ENCODE measurements at places on chromosomes 16 and 17. TPM values are rescaled to one million over a fixed set of nuclear protein-coding genes. Genes with fewer than 3 reads are reported as not detected.

The ATP2C2 gene
- total RNA-seq, result 159 TPM

The P2RX5 gene
- total RNA-seq, result 2.6 TPM

The PRAC1 gene
- total RNA-seq, result 137 TPM

The GABARAP gene
- 499 TPM for total RNA-seq

The PLSCR3 gene
- 5.5 TPM for total RNA-seq

The NPIPA3 gene
- 3.4 TPM for total RNA-seq

The CNGB1 gene
- 0.55 TPM for total RNA-seq

- DNase-seq, result no peak
Observed at GRCh38 chr17:45794840-45795239, 10.7 kb downstream of the CRHR1 start.

- DNase-seq, result no peak
Observed at GRCh38 chr17:50902372-50903353, 36.5 kb upstream of the TOB1 start.

DNA sequence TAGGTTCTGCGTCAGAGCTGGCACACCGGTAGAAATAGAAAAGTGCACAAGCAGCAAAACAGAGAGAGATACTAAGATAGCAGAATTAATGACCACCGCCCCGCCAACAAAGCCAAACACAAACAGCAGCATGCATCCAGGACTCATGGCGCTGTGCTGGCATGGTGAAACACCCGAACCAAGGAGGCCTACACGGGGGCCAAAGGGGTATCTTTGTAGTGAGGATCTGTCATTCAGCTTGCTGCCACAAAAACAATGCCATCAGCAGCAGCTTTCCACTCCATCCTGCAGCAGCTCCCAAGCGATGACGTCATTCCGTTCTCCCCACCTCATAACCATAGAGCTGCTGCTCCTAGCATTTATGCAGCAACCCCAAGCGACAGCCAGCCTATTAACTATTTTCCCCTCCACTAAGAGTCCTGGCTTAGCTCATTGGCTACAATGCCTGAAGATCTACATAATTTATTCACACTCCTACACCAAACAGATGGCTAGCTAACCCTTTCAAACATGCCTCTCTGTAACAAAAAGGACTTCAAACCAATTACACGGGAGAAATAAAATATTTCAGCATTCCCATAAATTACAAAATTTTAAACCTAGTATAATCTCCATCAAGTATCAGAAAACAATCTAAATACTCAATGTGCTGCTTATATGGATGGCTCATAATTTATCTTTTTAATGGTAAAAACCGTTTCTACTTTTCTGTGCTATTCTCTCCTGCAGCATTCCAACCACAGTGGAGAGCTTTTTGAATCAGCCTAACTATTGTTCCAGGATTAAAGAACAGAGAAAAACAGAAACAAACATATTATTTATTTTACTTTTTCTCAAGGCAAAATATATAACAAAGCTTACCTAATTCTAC, 73.9 kb downstream of the SPAG9 start:
- DNase-seq, result no peak

DNA sequence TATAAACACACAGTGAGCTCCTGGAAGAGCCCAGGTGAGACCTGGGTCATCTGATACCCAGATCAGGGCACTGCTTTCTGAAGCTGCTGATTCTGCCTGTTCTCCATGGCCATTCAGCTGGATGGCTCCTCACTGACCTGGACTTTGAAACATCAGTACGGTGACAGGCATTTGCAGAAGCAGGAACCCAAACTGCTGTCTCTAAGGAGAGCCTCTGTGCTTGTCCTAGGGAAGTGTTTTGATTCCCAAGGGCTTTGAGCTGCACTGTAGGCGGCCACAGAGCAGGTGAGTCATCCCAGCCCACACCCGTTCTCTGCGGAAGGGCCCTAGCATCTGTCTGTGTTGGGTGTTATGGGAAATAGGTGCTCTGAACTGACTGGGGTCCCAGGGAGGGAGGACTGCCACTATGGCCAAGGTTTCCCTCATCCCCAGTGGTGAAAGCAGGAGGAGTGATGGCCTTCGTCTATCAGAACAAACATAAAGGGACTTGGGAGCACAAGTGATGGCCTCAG, 60.7 kb upstream of the ADCY9 start:
- DNase-seq, result no peak

DNA sequence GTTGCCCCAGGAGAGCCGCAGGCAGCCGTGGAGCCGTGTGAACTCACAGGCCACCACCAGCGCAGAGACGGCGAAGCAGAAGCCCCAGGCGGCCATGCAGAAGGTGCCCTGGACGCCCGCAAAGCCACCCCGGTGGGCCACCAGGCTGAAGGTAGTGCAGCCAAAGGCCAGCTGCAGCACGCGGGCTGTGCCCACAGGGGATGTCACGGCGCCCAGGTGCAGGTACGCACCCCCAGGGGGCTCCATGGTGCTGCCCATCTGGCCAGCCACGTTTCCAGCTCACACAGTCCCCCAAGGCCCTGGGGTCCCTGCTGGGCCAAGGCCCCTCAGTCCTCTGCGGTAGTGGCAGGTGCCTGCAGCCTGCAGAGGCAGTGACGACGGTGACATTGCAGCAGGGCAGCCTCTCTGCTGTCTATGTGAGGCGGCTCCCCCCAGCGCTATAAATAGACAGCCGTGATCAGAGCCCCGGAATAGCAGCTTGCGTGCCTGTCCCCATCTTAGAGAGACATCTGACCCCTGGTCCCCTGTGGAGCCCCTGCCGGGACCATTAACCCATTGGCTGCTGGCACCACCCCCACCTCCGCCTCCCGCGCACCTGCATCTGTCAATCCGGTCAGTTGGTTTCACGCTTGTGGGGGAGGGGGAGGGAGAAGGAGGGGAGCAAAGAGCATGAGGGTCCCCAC, 4.5 kb upstream of the PYCR1 start:
- DNase-seq, result no peak

GRCh38 chr17:33260638-33261037, 32.5 kb downstream of the ASIC2 start:
- peak; percentile 59 for DNase-seq

GRCh38 chr17:40363111-40363827, 1.3 kb downstream of the GJD3 start:
- peak; percentile 59 for DNase-seq

GRCh38 chr17:67970783-67971182, 25.5 kb downstream of the C17orf58 start:
- no peak for DNase-seq

DNA sequence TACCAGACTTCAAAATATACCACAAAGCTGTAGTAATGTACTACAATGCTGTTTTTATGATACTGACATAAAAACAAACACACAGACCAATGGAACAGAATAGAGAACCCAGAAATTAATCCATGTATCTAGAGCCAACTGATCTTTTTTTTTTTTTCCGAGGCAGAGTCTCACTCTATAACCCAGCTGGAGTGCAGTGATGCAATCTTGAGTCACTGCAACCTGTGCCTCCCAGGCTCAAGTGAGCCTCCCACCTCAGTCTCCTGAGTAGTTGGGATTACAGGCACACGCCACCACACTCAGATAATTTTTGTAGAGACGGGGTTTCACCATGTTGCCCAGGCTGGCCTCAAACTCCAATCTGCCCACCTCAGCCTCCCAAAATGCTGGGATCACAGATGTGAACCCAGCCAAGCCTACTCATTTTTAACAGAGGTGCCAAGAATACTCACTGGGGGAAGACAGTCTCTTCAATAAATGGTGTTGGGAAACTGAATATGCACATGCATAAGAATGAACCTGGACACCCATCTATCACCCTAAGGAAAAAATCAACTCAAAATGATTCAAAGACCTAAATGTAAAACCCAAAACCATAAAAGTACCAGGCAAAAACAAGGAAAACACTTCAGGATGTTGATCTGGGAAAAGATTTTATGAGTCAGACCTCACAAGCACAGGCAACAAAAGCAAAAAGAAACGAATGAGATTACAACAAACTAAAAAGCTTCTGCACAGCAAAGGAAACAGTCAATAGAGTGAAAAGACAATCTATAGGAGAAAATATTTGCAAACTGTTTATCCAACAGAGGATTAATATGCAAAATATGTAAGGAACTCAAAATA, 63.1 kb downstream of the STX8 start:
- no peak for DNase-seq

- no peak for DNase-seq
Observed at GRCh38 chr17:70492368-70492767, 323.0 kb downstream of the KCNJ2 start.
